ENCODE measurements at places on chromosomes 7 and 10.

DNA sequence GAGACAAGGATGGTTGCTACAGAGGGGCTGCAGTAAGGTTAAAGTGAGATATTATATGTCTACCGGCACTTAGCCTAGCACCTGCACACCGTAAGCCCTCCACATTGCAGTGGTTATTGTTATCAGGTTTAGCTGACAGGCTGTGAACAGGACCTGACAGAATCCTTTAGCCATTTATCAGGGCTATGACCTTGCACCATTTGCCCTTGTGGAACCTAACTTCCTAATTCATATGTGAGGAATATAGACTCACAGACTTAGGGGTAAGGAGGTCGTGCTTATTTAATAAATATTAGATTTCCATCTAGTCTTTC is 10.1 kb downstream of the NCOA4 start:
- no peak for DNase-seq

DNA sequence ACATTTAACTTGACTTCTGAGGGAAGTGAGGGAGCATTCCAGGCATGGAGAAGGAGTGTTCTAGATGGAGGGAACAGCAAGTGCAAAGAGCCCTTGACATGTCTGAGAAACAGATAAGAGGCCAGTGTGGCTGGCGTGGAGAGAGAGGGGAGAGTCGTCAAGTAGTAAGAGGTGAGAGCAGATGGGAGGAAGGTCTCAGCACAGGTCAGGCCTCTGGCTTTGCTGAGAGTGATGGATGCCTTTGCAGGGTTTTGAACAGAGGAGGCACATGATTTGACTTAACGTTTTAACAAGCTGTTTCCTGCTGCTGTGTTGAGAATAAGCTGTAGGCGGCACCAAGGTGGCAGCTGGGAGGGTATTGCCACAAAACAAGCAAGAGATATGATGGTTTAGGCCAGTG is 97.2 kb downstream of the KAT6B start:
- no peak for DNase-seq

DNA sequence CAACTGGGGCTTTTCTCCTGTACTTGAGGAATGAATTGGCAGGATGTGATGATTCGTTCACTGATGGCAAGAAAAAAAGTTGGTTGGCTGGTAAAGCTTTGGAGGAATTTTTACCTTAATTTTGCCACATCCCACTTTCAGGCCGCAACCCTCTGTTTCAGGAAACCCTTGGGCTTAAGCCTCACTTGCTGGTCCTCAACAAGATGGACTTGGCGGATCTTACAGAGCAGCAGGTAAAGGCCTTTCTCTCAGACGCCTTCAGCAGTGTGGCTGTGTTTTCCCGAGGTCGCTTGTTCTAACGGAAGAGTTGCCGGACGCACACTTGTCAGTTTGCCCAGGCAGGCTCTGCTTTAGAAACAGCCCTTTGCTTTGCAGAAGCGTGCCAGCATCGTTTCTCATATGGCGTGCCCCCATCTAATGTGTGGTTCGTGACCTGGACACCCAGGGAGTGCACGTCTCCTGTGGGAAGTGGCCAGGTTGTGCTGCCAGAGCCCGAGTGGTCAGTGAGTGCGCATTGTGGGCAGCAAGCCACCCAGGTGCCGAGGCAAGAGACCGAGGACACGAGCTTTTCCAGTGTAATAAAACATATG is 2.2 kb downstream of the MTG1 start:
- DNase-seq: no peak

- no peak for DNase-seq
Observed at GRCh38 chr7:133354546-133355324, 101.9 kb downstream of the EXOC4 start.

- no peak for DNase-seq
Observed at GRCh38 chr7:88243345-88243909, 23.6 kb upstream of the SRI start.

GRCh38 chr7:122260336-122260735 is 44.2 kb downstream of the FEZF1 start:
- no peak for DNase-seq

GRCh38 chr7:44565097-44565794 is 8.5 kb downstream of the DDX56 start:
- DNase-seq: peak; percentile 50

GRCh38 chr7:94941844-94942632 is 34.6 kb downstream of the PPP1R9A start:
- DNase-seq: no peak

DNA sequence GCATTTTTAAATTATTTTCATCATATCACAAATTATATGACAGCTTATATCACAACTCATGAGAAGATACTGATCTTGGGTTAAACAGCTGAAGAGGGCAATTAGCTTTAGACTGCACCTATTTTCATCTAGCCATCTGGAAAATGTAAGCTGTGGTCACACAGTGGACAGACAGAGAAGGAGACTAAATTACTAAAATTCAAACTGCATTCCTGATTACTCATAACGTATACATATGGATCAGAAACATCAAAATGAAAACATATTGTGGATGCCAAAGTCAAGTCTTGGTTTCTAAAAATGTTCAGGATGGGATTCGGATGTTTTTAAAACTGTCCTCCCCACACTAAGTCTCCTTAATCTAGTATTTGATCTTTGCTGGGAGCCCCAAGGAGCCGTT is 6.6 kb downstream of the BBIP1 start:
- DNase-seq: no peak

DNA sequence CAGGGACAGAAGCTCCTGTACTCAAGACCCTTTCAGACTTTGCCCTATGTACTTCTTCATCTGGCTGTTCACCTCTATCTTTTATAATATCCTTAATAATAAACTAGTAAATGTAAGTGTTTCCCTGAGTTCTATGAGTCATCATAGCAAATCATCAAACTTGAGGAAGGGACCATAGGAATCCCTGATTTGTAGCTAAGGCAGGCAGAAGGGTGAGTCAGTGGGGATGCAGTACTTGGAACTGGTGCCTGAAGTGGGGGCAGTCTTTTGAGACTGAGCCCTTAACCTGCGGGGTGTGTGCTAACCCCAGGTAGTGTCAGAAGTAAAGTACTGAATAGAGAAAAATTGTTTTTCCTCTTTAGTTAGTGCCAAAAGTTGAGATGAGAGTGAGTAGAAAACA is 6.2 kb upstream of the TMEM243 start:
- DNase-seq: no peak

DNA sequence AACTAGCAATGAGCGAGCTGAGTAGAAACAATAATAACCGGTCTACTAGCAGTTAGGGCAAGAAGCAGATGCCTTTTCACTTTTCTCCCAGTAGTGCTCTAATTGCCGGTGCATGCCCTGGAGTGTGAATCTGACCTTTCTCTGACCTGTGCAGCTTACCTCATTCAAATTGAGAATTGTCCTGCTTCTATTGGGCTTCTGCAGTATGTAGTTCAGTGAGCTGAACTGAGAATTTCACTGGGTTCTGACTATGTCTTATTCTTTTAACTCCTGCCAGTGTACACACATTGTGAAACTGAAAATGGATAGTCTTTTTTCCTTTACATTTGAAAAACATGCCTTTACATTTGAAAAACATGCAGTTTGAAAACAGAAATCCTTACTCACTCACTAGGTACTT is 157.9 kb upstream of the GRM3 start:
- no peak for DNase-seq

- DNase-seq: no peak
Observed at GRCh38 chr7:33433357-33433756, 304.0 kb downstream of the BBS9 start.

- no peak for DNase-seq
Observed at GRCh38 chr10:75743291-75743778, 311.9 kb downstream of the LRMDA start.

GRCh38 chr7:42611289-42611928 is 300.5 kb downstream of the C7orf25 start:
- DNase-seq: no peak

DNA sequence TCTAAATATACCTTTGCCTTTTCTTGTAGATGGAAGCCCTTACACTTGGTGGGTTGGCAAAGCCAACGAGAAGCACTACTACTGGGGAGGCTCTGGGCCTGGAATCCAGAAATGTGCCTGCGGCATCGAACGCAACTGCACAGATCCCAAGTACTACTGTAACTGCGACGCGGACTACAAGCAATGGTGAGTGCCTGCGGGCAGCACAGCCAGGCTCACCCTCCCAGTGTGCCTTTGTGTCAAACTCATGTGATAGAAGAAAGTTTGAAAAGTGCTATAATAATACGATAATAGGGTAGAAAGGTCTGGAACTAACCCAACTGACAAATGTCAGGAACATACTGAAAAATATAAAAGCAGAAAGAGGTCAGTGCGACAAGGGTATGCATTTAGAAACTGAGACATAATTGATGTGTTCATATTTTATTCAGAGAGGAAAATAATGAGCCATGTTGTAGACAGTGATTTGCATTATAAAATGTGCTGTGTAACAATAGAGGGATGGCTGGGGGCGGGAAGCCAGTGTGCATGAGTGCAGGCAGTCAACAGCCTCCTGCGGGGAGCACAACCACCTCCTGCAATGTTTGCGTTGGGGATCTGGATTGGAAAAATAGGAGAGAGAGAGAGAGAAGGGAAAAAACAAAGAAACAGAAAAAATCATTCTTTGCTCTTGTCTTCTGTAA is 686.9 kb upstream of the C7orf33 start:
- DNase-seq: no peak

GRCh38 chr7:112721366-112721765 is 68.8 kb downstream of the TMEM168 start:
- DNase-seq: no peak

DNA sequence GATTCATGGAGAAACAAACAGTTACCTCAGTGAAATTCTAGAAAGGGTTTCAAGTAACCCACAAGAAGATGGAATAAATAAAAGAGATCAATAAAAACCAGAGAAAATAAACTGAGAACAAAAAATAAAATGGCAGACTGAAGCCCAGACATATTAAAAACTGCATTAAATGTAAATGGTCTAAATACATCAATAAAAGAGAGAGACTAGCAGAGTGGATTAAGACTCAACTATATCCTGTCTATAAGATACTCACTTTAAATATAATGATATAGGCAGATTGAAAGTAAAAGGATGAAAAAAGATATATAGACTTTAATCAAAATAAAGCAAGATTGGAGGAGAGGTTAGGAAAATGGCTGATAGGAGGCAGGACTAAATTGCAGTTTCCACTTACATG is 18.8 kb upstream of the EBF3 start:
- no peak for DNase-seq

GRCh38 chr10:61804414-61804813 is 97.1 kb upstream of the ARID5B start:
- DNase-seq: no peak

DNA sequence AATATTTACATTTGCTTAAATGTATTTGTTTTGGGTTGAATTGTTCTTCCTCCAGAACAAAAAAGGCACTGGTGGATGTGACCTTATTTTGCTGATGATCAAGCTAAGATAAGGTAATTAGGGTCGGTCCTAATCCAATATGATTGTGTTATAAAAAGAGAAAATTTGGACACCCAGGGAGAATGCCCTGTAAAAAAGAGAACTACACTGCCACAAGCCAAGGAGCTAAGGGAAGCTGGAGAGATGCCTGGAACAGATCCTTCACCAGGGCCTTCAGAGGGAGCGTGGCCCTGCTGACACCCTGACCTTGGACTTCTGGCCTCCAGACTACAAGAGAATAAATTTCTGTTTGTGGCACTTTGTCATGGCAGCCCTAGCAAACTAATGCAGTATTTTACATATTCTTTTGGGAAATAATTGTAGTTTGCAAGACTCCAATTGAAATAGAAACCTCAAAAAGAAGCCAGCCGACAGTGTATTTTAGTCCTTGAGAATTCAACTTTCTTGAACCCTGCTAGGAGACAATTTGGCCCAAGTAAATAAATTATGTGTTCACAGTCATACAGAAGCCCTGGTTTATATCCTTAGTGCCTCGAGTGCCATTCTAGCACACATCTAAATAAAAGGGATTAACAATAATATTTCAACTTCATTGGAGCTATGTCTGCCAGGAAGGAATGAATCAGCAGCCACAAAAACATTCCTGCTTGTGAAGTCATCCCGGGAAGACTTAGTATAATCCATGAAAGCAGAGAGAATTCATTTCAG is 164.6 kb downstream of the PKD1L1 start:
- DNase-seq: no peak

GRCh38 chr10:99828464-99828863 is 46.0 kb downstream of the ABCC2 start:
- peak; percentile 6 for DNase-seq

DNA sequence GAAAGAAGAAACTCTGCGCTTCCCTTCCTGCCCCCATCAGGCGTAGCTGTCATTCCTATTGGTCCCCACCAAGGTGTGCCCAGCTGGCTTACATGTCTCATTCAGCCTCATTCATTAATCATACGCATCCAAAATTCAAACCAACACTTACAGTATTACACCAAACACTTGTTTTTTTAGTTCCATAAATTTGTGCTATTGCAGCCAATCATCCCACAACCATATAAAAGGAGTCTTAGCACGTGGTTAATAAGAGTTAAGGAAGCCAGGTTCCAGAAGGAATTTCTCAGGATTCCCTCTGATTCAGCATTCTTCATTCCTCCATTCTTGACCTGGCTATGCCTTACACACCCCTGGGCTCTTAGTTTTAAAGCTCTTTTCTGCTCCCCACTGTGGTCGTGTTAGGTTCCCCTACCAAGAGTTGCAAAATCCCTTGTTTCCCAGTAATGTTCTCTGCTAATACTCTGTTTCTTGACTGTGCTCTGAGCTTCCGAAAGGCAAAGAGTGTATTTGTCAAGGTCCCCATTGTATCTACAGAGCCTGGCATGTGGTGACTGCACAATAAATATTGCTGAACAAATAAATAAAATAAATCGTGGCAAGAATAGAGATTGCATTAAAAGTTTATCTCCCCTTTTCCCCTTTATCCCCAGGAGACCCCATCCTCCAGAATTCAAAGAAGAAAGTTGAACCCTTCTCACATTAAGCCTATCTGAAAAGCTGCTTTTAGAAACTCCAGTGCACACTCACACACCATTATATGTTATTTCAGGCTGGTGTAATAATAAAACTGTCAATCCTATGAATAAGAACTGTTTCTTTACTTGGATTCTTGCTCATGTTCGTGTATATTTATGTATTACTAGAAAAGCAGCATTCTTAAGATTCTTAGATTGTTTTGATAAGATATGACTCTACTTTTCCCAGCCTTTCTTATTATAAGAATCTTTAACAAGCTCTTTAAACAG is 514.4 kb downstream of the INHBA start:
- no peak for DNase-seq

GRCh38 chr7:41875513-41875912 is 172.6 kb upstream of the INHBA start:
- no peak for DNase-seq

- DNase-seq: no peak
Observed at GRCh38 chr7:39402034-39402433, 164.2 kb upstream of the YAE1 start.

DNA sequence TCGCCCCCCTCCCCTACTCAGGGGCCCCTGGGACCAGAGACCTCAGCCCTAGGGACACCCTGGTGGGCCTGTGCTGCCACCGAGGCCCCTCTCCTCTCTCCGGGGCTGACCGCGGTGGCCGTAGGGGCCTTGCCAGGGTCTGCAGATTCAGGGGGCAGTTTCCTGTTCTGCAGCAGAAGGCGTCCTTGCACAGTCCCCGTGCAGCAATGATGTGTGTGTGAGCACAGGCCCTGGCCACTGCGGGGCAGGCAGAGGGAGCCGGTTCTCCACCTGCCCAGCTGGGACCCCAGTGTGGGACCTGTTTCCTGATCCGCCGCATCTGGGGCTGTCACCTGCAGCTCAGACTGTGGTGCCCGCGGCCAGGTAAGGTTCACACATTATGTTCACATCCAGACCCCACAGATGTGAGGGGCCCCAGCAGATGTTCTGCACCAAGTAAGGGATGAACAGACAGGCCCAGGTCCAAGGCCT is 60.7 kb upstream of the DNAJB6 start:
- DNase-seq: no peak

Measured in central memory CD4-positive, alpha-beta T cell (primary cell).